ENCODE measurements at places on chromosomes 11 and 22.

- no peak for DNase-seq
Measured at GRCh38 chr22:29596408-29596807, 7.0 kb upstream of the NF2 start.

DNA sequence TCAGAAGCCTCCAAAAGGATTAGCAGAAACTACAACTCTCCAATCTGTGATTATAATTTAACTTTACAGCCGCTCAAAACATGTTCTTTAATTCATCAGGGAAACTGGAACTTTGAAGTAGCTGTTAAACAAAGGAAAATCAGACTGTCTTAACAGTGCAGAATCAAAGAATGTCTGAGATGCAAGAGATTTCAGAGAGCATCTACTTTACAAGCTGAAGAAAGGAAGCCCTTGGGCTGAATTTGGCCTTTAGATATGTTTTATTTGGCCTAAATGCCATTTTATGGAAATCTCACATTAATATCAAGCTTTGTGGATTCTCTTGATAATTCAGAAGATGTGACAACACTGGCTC lies 281.5 kb upstream of the CTSC start:
- no peak for DNase-seq

DNA sequence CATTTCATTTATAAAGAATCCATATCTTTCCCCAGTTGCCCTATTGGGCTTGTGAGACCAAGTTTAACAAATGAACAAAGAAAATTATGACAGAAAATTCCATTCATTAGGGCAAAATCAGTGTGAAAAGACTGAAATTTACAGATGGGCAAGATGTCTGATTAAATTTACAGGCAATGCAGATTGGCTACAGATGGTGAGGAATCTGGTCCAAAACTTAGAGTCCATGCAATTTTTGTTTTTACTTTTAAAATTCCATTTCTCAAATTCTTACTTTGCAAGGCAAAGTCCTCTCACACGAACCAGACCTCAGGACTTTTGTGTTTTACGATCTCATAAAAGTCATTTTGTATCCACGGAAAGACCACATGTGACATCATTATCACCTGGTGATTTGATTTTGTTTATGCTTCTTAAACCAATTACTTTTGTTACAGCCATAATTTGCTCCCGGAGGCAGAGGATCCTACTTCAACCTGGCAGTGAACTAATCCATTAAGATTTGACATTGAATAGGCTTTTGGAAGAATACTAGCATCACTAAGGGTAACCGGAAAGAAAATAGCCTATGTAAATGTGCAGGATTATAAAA lies 843.7 kb upstream of the CHORDC1 start:
- DNase-seq: no peak

DNA sequence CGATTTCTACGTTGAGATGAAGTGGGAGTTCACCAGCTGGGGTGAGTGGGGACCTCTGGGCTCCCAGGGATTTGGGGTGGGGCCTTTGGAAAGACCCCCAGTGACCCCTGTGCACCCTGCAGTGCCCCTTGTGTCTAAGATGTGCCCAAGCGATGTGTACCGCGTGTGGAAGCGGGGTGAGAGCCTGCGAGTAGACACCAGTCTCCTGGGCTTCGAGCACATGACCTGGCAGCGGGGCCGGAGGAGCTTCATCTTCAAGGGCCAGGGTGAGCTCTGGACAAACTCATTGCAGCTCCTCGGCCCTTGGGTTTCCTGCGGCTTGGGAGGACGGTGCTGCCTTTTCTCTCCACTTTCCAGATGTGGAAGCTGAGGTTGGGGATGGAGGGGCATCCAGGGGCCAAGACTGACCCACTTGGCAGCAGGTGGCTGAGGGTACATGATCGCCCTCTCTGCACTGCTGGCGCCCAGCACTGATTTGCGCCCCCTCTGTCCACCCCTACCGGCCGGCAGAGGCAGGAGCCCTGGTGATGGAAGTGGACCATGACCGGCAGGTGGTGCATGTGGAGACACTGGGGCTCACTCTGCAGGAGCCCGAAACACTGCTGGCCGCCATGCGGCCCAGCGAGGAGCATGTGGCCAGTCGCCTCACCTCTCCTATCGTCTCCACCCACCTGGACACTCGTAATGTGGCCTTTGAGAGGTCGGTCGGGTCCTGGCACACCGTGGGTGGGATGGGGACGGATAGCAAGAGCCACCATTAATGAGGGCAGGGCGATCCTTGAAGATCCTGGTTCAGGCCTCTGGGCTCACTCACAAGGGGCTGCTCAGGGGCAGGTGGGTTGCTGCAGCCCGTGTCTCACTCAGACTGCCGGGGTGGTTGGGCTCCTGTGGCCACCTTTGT lies 2.6 kb downstream of the ANKRD13D start:
- DNase-seq: no peak

GRCh38 chr22:48037618-48038017 lies 1275.2 kb downstream of the TBC1D22A start:
- no peak for DNase-seq

GRCh38 chr11:56885177-56885576 lies 103.5 kb upstream of the OR5AK2 start:
- no peak for DNase-seq

DNA sequence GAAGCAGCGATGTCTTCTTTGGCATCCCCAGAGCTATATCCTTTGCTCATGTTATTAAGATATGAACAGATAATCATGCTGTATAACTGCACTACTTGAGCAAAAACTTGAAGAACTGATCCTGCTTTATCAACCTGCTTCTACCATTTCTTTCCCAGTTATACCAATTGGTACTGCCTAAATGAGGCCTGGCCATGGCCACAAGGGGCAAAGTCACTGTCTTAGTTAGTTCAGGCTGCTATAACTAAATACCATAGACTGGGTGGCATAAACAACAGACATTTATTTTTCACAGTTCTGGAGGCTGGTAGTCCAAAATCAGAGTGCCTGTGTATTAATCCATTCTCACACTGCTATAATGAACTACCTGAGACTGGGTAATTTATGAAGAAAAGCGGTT lies 37.5 kb downstream of the DEUP1 start:
- DNase-seq: no peak

GRCh38 chr11:118910309-118911112 lies 15.2 kb downstream of the BCL9L start:
- peak; percentile 82 for DNase-seq

GRCh38 chr11:109247071-109247470 lies 174.9 kb upstream of the C11orf87 start:
- peak; percentile 37 for DNase-seq

GRCh38 chr11:56898856-56899255 lies 89.9 kb upstream of the OR5AK2 start:
- no peak for DNase-seq

DNA sequence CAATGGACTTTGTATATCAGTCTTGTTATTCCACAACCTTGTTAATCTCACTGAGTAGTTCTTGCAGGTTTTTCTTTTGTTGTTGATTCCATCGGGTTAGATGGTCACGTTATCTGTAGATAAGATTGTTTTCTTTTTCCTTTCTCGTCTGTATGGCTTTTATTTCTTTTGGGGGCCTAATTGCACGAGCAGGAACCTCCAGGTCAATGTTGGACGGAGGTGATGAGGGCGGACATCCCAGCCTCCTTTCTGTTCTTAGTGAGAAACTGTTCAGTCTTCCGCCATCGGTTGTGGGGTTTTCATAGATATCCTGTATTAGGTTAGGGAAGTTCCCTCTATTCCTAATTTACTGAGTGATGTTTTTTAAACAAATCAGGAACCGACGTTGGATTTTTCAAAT lies 4.8 kb upstream of the PRR33 start:
- no peak for DNase-seq

DNA sequence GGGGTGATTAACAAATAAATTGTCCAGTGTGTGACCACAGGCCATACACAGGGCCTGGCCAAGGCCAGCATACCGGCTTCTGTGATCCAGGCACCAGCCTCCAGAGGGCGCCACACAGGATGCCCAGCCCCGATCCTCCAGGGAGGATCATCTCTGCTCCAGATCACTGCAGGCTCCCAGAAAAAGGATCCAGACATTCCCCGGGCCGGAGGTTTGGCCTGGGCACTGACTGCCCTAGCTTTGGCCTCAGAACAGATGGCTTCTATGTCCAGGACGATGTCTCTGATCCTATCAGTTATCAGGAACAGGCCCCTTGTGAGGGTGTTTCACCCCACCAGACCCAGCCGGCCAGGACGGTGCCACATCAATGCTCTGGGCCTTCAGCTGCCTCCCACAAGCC lies 74.5 kb upstream of the LMO1 start:
- DNase-seq: peak; percentile 65

DNA sequence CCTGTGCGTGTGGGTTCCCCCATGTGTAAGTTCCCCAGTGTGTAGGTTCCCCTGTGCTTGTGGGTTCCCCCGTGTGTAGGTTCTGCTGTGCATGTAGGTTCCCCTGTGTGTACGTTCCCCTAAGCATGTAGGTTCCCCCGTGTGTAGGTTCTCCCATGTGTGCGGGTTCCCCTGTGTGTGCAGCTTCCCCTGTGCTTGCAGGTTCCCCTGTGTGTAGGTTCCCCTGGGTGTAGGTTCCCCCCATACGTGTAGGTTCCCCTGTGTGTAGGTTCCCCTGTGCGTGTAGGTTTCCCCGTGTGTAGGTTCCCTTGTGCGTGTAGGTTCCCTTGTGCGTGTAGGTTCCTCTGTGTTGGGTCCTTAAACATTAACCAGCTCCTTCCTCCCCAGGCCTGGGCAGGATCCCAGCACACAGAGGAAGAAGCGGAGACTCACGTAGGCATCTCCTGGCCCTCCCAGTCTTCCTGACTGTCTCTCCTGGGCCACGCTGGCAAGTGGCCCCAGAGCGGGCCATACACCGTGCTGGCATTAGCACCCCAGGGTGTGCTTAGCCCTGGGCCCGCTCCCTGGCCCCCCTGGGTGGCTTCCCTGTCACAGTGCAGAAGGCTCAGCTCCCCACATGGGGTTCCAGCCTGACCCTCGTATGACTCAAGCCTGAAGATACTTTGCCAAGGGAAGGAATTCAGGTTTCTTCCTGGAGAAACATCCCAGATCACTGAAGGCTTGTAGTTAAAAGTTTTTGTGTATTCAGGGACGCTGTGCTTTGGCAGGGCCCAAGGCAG lies 2.8 kb upstream of the GRAMD4 start:
- DNase-seq: no peak

DNA sequence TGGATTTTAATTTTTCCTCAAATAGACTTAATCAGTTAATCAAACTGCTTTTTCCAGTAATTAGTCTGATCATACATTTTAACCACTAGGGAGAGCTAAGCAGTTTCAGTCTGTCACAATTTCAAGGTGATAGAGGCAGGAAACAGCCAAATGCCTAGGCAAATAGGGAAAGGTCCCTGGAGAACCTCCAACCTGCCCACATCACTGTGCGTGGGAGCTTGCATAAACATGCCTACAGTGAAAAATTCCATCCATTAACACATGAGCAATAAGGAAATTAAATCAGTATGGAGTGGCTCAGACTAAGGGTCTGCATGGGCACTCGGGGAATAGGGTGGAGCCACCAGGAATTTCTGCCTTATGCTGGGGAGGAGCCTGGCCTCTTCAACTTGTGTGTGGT lies 74.6 kb downstream of the AASDHPPT start:
- no peak for DNase-seq

- DNase-seq: no peak
Measured at GRCh38 chr22:49858827-49859226, 5.2 kb downstream of the ZBED4 start.

DNA sequence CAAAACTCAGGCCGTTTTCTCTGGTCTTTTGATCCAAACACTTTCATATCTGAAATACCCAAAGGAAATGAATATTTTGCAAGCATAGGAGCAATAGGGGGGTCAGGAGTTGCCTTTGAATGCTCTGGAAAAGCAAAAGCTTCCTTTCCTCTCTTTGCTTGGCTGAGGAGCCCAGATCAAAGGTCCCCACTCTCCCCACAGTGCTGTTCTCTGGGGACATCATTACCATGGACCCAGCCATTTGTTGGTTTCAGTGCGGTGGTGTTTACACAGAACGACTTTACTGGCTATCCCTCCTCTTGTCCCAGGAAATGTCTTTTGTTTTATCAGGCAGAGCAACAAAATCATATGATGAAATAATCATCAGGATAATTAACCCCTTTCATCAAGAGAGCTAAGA lies 1089.1 kb downstream of the TBC1D22A start:
- DNase-seq: no peak

DNA sequence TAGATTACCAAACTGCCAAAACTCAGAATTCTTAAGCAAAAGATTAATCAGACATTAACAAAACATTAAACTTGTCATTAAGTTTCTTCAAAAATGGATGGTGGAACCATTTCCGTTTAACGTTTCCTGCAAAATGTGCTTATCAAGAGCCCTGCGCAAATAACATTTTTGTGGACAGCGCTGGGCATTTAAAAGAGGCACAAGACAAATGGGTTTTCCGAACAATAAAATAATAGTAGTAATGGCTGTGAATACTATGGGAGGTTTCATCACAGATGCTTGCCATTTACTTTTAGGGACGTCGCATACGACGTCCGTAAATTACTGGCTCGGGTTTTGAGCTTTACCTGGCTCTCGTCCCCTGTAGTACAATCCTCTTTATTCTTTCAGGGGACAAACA lies 1.1 kb downstream of the NPAT start:
- no peak for DNase-seq

DNA sequence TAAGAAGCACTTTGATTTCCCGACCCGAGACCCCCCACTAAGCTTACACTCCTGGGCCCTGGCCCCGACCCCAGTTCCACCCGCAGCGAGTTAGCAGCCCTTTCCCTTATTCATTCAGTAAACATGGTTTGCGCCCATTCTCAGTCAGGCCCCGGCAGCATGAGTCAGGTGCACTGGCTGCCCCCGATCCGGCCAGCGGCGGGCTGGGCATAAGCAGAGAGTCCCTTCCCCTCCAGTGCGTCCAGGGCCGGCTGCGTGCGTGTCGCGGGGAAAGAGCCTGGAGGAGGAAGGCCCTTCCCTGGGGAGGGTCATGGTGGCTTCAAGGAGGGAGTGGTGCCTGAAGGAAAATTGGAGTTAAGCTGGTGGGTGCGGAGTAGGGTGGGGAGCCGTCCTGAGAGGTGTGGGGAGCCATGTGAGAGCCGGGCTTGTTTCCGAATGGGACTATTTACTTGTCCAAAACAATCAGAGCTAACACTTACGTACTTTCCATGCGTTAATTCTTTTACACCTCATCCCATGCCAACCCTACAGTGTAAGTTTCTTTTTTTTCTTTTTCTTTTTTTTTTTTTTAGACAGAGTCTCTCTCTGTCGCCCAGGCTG lies 657 bp downstream of the IGHMBP2 start:
- peak; percentile 37 for DNase-seq

GRCh38 chr22:45742866-45743450 lies 71.3 kb downstream of the ATXN10 start:
- DNase-seq: peak; percentile 14

- DNase-seq: no peak
Measured at GRCh38 chr22:43862074-43862881, at the start of gene SULT4A1. Gene SULT4A1 (minus strand): TSS chr22:43862513. CDS start chr22:43862382, 131 bp downstream.

GRCh38 chr11:69936771-69937170 lies 117.6 kb upstream of the FGF3 start:
- DNase-seq: no peak

- DNase-seq: no peak
Measured at GRCh38 chr11:2576111-2576510, 123.7 kb downstream of the KCNQ1OT1 start.

All from HTR-8/SVneo (cell line).